Foreskin keratinocyte (primary cell): ENCODE measurements at places on chromosomes 2 and 18. TPM values are rescaled to one million over a fixed set of nuclear protein-coding genes. Genes with fewer than 3 reads are reported as not detected.

- DNase-seq: no peak
These were observed 1363.6 kb upstream of the CDH2 start for GRCh38 chr18:29540548-29540947.

OR6B2 gene
- total RNA-seq: not detected in 2 replicates

HOXD3 gene
- total RNA-seq: 0.32 and 1.2 TPM in 2 replicates

DNA sequence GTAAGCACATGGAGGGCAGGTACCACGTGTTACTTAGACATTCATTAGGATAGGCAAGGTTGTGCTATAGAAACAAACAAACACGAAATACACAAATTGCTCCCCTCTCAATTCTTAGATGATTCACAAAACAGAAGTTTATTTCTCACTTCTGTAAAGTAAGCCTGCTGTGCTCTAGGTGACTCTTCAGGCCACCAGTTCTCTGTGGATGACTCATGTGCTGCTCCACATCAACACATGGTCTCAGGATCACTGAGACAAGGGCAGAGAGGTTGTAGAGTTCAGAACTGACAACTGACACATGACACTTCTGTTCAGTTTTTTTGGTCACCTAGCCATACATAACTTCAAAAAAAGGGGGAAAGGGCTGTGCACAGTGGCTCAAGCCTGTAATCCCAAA is 70.6 kb downstream of the DAW1 start:
- no peak for DNase-seq

DSG4 gene
- total RNA-seq: 0.04 TPM in 1 of 2 replicates, not detected in the other

ALPG gene
- not detected in 2 replicates for total RNA-seq

COLEC11 gene
- not detected in 2 replicates for total RNA-seq

- DNase-seq: no peak
These were observed 9.7 kb downstream of the RAB11FIP5 start for GRCh38 chr2:73103018-73103542.

DNA sequence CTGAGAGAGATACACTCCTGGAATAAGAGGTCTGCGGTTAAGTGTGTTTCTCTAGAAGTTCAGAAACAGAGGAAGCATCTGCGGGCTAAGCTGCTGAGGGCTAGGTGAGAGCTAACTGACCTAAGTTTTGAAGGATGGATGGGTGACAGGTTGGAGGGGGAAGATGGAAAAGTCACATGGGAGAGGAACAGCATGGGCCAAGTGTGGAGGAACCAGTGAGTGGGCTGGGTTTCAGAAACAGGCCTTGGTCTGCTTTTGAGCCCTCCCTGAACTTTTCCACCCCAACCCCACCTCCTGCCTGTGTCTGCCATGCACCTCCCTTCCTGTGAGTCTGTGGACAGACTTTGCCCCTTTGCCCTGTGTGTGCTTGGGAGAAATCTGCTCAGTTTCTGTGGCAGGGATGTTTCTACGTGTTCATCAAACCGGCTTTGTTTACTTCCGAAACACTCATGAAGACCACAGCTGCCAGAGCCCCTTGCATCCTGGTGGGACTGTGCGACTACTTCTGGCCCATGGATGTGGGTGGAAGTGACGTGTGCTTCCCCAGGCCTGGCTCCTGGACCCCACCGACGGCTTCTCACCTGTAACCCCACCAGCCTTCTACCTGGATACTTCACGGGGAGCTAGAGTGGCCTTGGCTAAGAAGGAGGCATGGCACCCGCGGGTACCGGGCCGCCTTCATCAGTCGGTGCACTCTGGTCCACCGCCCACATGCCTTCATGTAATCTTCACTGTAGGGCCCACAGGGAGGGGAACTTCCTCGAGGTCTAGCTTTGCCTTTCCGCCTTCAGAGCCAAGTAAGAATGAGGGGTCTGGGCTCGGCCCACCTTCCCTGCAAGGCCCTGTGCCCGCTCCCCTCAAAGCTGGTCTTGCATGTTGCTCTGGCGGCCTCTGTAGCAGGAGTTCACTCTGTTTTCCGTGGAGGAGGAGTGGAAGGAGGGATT is 1.4 kb upstream of the HPCAL1 start:
- DNase-seq: no peak

- peak; percentile 82 for DNase-seq
These were observed 40.4 kb upstream of the CDC42EP3 start for GRCh38 chr2:37711831-37712230.

FAM228A gene
- 0.65 and 0.71 TPM in 2 replicates for total RNA-seq

GRCh38 chr18:41347057-41347456 is 608.0 kb upstream of the PIK3C3 start:
- peak; percentile 17 for DNase-seq

CNRIP1 gene
- total RNA-seq: 0.11 TPM in 1 of 2 replicates, not detected in the other

- DNase-seq: no peak
These were observed 9.2 kb downstream of the GRP start for GRCh38 chr18:59229191-59229590.

DNA sequence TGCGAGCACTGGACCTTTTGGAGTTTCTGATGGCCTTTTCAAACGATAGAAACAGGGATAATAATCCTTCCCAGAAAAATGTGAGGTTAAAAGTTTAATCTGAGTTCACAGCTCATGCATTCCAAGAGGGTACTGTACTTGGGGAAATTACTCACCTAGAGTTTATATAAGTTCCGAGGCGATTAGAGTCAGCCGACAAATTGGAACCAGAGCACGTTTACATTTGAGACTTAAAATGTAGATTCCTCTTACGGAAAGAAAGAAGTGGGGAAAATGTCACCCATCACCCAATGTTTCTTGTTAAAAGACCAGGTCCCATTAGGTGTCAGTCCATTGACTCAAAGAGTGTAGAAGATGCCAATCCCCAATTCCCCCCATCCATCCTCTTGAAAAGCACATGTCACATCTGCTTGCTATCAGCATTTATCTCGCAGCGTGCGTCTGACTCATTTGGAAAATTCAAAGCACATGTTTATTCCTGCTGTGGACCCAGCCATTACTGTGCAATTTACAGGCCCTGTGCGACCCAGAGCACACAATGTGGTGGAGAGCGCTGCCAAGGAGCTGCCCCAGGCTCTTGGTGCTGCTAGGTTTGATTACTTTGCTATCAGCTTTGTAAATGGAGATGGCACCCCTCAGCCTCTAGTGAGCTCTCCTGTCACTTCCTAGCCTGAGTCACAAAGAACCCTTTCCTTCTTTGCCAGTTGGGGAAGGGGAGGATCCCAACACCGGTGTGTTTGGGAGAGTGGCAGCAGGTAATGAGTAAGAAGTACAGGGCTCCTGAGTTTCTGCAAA is 104.8 kb downstream of the COLEC12 start:
- no peak for DNase-seq

SF3B6 gene
- total RNA-seq: 176 and 192 TPM in 2 replicates

SERPINB10 gene
- total RNA-seq: 0.07 and 2.3 TPM in 2 replicates

DNA sequence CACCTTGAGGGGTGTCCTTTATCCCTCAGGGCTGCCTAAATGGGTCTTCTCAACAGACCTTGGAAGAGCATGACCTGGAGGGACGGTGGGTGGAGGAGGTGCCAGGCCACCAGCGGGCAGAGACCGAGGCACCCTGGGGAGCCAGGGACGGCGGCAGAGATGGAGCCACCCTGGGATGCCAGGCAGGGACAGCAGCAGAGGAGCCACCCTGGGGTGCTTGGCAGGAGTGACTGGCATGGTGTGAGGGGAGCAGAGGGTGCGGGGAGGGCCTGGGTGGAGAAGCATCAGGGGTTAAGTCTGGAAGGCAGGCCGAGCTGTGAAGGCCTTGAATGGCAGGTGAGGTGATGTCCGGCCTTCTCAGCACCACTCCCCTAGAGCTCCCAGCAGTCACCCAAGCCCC is 56.1 kb downstream of the CIB4 start:
- no peak for DNase-seq

MC5R gene
- total RNA-seq: not detected in 2 replicates

DNA sequence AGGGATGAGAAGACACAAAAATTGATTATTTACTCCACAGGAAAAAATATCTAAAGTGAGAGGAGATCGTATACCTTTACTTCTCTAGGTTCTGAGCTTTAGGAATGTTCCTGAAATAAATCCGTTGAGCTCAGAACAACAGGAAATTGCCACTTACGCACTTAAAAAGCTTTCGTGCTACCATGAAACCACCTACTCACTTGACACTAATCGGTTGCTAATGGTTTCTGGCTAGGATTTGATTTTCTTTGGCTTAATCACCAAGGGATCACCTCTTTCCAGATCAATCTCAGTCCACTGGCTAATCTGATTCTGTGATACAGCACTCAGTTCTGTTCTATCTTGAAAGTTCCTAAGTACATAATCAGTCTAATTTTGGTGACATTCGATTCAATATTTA is 419.6 kb downstream of the DLGAP1 start:
- DNase-seq: no peak

SPC25 gene
- 11.4 and 15.4 TPM in 2 replicates for total RNA-seq

DNA sequence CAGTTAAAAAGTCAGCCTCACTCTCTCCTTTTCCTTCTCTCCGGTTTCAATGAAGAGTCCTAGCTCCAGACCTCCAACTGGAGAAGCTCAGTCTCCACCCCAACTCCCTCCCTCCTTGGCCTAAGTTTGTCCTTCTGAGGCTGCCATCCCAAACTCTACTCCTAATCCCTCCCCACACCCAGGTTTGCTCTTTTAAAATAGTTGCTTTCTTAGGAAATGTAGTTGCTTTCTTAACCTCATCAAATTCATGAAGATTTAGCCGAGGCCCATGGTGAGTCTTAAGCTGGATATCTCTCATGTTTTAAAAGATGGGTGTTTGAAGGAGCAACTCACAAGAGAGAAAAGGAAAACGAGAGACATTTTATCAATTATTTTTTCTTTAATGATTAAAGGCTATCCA is 937 bp upstream of the LANCL1 start:
- peak; percentile 30 for DNase-seq

GRCh38 chr2:196247976-196248280 is 76.5 kb upstream of the STK17B start:
- DNase-seq: no peak

- DNase-seq: peak; percentile 23
These were observed 552.0 kb upstream of the CDH2 start for GRCh38 chr18:28728891-28729290.

GRCh38 chr2:241187101-241187917 is 1.2 kb upstream of the ANO7 start:
- DNase-seq: no peak

- DNase-seq: no peak
These were observed 116.6 kb downstream of the ICA1L start for GRCh38 chr2:202754936-202755335.

DNA sequence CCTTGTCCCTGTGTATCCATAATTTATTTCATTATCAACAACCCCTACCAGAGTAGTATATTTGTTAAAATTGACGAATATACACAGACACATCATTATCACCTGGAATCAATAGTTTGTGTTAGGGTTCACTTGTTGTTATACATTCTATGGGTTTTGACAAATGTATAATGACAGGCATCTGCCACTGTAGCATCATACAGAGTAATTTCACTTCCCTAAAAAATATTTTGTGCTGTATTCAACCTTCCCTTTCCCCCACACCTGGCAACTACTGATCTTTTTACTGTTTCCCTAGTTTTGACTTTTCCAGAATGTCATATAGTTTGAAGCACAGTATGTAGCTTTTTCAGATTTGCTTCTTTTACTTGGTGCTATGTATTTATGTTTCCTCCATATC is 132.0 kb downstream of the ZNF804A start:
- no peak for DNase-seq

DNA sequence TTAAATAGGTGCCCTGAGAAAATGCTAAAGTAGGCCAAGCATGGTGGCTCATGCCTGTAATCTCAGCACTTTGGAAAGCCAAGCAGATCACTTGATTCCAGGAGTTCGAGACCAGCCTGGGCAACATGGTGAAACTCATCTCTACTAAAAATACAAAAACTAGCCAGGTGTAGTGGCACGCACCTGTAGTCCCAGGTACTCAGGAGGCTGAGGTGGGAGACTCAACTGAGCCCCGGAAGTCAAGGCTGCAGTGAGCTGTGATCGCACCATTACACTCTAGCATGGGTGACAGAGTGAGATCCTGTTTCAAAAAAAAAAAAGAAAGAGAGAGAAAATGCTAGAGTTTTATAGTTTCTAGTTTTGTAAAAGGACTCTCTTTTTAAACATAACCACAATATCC is 12.0 kb downstream of the ANKRD44 start:
- no peak for DNase-seq

DNA sequence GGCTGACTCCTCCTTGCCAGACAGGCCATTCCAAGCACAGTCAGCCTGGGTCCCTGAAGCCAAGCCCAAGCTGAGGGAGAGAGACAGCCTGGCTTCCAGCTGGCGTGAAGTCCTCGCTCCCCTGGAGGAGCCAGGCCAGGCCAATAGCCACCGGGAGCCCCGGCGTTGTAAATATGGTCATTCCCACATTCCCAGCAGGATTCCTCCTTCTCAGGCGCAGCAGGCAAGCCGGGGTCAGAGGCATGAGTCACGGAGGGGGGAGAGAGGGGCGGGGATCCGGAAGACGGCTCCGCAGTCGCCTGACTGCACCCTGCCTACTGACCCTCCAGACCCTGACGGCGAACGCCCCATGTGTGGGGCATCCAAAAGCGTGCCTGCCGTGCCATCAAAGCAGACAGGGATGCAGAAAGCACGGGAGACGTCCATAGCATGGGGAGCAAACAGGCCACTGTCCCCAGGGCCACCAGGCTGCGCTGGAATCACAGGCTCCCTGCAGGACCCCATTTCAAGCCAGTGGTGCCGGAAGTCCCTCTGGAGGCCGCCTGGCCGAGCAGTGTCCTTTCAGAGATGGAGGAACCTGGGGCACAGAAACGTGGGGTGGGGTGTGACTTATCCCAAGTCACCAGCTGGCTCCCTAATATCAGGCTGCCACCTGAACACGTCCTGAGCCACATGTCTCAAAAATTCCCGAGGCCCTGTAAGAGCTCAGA is 48.2 kb downstream of the TWIST2 start:
- no peak for DNase-seq

DNA sequence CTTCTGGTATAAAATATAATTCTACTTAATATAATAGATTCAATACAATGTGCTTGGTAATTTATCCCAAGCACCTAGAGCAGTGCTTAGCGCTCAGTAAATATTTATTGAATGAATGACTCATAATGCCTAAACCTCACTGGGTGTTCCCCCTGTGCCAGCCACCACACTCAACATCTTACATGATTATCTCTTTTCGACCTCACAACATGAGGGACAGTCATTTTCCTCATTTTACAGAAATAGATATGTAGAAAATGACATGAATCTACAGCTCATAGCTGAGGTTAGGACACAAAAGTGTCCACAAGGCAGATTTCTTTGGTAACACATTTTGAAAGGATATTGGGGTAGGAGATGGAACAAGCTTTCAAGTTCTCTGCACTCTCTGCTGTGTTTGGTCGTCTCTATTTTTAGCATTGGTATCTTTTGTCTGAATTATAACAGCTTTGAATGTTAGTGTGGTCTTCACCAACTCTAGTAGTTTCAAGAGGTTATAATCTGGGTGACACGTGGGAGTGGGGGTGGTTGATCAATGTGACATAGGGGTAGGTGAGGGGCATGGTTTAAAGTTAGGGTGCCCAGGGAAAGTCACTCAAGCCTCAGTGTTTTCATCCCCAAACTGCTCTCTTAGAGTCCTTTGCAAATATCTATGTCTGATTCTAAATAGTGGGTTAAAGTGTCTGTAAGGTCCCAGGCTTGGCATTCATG is 9.8 kb downstream of the MYOM1 start:
- DNase-seq: no peak

GRCh38 chr18:62101321-62101721 is 85.5 kb downstream of the PIGN start:
- DNase-seq: no peak
